ENCODE measurements at places on chromosomes 11 and 22.
A peak's percentile ranks its signal among the peaks of the same experiment; 100 is the strongest.

GRCh38 chr11:43124272-43124935 is 187.4 kb upstream of the API5 start:
- no peak for DNase-seq

DNA sequence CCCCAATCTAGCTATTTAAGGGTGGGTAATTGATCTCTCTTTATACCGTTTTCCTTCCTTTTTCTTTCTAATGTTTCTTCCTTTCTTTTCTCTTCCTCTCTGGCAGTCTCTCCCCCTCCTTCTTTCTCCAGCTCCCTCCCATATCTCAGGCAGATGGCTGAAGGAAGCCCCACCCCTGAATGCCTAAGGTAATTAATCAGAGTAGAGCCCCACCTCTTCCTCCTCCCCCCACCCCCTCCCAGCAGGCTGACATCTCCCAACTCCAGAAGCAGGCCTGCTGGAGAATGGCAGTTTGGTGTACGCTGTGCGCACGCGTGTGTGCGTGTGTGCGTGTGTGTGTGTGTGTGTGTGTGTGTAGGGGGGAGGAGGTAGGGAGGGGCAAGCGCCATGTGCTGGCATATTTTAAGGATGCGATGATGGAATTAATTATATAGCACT is 122.6 kb downstream of the APOL5 start:
- DNase-seq: no peak

DNA sequence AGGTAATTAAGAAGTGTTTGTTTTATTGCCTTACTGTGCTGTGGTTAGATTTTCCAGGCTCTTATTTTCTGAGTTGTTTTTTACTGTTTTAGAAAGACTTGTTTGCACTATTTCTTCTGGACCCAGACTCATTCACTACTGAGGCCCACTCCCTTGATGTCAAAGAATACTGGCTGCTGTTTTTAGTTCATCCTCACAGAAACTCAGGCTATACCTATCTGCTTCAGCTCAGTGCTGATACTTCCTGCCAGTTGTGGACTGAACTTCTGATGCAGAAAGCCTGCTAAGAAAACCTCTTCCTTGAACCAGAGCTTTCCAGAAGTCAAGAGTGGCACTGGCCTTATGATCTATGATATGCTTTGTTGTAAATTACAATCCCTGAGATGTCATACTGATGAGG is 15.9 kb upstream of the PIK3IP1 start:
- no peak for DNase-seq

DNA sequence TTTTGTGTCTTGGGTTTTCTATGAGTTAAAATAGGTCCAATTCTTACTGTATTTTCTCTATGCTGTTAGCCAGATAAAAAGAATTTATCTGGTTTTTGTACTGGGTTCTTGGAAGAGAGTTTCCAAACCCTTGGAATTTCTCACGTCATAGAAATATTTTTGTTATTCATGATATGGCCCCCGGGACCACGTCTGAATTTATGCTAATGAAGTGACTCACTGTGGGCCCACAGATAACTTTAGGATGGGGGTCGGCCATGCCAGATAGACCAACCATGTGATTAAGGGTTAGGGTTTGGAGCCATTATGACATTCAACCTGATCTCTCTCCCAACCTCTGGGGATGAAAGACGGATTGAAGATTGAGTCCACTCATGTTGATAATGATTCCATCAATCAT is 35.6 kb upstream of the DDI1 start:
- no peak for DNase-seq

DNA sequence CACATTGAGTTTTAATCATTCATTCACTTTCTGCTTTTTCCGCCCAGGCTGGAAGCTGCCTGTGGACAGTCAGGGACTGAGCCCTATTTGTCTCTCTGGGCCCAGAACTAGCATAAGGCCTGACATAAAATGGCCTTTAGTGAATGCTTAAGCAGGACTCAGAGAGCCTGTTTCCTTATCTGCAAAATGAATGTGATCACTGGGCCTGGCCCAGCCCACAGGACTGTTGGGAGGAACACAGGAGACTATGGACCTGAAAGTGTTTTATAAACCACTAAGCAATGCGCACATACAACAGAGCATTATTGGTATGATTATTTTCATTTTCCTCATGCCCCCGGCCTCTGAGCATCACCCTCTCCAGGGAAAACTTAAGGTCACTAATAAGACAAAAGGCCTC is 3.9 kb upstream of the MYH9 start:
- no peak for DNase-seq

DNA sequence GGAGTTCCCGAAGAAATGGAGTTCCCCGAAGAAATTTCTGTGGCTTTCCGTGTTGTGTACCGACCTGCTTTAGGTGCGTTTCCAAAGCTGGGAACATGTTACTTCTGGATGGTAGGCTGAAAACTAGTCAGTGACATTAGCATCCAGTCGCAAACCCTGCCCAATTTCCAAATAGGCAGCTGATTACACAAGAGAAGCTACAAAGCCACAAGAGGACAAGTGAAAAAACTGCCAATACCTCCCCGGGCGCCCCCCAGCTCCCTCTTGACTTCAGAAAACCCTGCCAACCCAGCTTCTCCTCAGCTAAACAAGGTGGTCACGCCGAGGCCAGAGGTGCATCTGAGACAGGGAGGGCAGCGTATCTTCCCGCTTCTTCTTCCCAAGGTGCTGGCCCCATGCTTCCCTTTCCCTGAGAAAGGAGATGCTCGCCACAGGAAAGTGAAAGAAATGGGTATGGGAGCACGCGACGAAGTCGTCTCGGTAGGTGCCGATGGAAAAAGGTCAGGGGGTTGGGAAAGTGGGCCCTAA is 551 bp downstream of the AGBL2 start:
- no peak for DNase-seq

DNA sequence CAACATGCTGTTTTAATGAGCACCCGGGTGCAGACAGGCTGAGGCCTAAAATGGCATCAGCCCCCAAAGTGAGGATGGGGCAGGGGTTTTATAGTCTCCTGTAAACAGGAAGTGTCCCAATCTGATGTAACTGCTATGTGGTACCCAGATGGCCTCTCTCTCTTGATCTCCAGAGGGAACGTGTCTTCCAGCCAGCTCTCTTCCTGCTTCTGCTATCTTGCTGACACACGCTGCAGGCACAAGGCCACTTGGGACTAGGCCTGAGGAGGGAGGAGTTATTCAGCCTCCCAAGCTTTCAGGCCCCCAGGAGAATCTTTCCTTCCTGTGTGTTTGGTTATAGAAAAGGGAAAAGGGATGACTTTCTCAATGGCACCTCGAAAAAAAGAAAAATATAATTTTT is 11.4 kb upstream of the VSTM5 start:
- DNase-seq: no peak

DNA sequence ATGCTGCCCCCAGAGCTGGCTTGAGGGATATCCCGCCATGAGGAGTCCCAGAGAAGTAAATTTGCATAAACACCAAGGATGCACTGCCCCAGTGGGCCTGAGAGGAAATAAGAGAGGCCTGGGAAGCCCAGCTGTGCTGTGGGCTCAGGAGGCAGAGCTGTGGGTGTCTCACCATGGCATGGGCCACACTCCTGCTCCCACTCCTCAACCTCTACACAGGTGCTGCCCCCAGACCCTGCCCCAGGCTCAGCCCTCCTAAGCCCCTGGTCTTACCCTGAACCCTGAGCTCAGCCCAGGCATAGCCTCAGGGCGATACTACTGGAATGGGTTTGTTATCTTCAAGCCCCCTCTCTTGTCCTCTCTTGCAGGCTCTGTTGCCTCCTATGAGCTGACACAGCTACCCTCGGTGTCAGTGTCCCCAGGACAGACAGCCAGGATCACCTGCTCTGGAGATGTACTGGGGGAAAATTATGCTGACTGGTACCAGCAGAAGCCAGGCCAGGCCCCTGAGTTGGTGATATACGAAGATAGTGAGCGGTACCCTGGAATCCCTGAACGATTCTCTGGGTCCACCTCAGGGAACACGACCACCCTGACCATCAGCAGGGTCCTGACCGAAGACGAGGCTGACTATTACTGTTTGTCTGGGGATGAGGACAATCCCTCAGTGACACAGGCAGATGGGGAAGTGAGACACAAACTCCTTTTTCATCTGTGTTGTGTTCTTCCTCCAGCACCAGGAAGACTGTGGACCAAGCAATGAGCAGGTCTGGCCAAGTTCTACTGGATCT is 59.9 kb downstream of the GGTLC2 start:
- DNase-seq: no peak

DNA sequence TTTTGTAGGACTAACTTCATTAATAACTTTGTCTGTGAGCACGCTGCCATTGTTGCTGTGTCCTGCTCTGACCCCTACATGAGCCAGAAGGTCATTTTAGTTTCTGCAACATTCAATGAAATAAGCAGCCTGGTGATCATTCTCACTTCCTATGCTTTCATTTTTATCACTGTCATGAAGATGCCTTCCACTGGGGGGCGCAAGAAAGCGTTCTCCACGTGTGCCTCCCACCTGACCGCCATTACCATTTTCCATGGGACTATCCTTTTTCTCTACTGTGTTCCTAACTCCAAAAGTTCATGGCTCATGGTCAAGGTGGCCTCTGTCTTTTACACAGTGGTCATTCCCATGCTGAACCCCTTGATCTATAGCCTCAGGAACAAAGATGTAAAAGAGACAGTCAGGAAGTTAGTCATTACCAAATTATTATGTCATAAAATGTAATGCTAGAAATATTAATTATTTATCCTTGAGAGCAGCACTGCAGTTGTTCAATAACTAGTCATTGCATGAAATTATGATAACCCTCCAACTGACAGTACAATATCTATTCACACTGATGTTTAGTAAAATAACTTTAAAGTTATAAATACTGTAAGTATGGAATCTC is 46.4 kb upstream of the OR5D13 start:
- no peak for DNase-seq

DNA sequence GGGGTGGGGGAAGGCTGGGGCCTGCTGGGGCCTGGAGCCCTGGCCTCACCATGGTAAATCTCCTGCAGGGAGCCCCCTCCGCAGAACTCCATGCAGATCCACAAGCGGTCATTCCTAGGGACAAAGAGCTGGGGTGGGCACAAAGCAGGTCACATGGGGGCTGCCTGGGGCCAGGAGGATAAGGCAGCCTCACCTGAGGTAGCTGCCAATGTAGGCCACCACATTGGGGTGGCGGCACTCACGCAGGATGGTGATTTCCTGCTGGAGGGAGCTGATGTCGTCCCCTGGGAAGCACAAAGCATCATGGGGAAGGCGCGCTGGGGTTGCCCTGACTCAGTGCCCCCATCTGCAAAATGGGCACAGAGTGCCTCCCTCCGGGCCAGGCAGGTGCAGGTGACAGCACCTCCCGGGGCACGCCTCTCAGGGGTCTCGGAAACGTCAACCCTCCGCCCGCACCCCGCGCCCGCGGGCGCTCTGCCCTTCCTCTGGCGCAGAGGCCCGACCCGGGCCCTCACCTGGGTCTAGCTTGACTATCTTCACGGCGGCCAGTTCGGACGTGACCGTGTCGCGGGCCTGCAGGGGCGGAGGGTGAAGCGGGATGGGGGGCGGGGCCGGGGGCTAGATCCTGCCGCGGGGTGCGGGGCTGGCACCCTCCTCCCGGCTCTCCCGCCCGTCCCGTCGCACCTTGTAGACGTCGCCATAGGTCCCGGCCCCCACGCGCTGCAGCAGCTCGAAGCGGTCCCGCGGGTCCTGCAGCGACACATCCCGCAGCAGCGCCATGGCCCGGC is 450 bp downstream of the MAP4K2 start:
- DNase-seq: peak; percentile 46

GRCh38 chr11:63876616-63877015 is 37.7 kb downstream of the MARK2 start:
- no peak for DNase-seq

GRCh38 chr11:75536786-75537641 is 11.3 kb upstream of the GDPD5 start:
- DNase-seq: peak; percentile 50

GRCh38 chr11:38835966-38836365 is 2237.9 kb upstream of the RAG2 start:
- no peak for DNase-seq

DNA sequence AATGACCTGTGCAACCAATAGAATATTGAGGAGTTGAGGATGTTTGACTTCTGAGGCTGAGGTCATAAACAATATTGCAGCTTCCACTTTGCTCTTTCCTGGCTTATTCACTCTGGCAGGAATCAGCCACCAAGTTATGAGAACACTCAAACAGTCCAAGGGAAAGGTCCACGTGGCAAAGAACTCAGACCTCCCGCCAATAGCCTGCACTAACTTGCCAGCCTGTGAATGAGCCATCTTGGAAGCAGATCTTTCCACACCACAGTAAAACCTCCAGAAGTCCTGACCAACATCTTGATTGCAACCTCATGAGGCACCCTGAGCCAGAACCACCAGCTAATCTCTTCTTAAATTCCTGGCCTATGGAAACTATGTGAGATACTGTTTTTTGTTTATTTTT is 22.7 kb upstream of the PICALM start:
- no peak for DNase-seq

DNA sequence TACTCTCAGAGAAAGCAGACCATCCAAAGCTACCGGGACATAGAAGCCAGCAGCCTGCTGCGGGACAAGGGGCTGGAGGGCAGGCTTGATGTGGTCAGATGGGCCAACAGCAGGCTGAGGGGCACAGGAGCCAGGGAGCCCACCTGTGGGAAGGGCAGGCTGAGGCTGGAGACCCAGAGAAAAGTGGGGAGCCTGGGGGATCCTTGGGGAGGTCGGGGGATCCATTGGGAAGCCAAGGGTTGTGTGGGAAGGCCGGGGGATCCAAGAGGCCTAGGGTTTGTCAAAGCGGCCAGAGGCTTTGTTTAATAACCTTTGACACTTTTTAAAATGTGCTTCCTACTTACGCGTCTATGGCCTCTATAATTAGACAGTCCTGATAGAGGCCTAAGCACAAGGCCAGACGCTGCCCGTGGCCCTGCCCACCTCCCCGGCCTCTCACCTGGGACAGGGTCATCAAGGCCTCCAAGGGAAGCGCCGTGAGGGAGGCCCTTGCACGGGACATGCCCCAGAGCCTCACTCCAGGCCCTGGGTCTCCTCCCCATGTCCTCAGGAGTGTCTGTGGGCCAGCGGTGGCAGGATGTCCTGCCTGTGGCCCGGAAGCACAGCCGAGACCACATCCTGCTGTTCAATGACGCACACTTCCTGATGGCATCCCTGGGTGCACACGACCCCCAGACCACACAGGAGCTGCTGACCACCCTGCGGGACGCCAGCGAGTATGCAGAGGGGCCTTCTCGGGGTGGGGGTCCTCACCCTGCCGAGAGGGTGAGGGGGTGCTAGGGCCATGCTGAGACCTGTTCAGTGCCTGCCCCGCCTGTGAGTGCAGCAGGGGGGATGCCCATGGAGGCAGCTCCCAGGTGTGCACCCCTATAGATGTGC is 8.6 kb upstream of the GTSE1 start:
- peak; percentile 50 for DNase-seq

DNA sequence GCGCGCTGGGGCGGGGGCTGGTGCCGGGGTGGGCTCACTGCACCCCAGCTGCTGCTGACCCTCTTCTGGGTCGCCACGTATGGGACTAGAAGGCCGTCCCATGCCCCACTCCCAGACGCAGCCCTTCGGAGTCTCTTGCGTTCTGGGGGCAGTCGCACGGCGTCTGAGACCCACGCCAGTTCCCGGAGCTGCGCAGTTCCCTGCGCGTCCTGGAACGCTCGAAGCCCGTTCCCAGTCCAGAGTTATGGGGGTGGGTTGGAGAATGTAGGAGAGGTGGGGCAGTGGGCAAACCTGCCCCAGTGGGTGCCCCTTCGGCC is 375 bp downstream of the LAYN start:
- DNase-seq: no peak
